GM23248 (cell line): ENCODE measurements at places on chromosomes 3 and 15.

GRCh38 chr15:54506977-54507524, 528.8 kb downstream of the UNC13C start:
- H3K27me3 ChIP-seq: no peaks in the 10 kb centered on the region
- no peak overlapping the region for H3K27ac ChIP-seq
- no peaks in the 10 kb centered on the region for H3K36me3 ChIP-seq
- H3K4me3 ChIP-seq: no peak overlapping the region
- no peaks in the 10 kb centered on the region for H3K4me1 ChIP-seq
- no peak for DNase-seq

DNA sequence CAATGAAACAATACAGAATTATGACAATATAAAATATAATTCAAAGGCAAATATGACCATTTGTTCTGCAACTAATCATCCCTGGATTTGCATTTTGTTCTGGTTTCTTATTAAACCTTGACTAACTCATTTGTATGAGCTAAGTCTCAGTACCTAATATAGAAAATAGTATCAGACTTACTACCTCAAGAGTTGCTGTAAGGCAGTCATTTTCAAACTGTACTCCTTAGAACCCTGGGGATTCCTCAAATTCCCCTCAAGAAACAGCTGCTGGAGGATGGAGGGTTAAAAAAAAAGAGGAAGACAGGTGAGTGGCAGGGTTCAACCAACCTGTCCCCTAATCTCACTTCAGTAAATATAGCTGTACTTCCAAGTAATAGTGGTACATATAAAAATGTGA, 11.1 kb downstream of the ZBTB11 start:
- H3K36me3 ChIP-seq: peaks cover 48% of the 10 kb centered on the region
- no peaks in the 10 kb centered on the region for H3K27me3 ChIP-seq
- DNase-seq: no peak
- no peaks in the 10 kb centered on the region for H3K4me1 ChIP-seq
- H3K27ac ChIP-seq: no peak overlapping the region

- no peaks in the 10 kb centered on the region for H3K27me3 ChIP-seq
- no peak overlapping the region for H3K4me3 ChIP-seq
Measured at GRCh38 chr3:72334681-72335457, 513.4 kb downstream of the SHQ1 start.

DNA sequence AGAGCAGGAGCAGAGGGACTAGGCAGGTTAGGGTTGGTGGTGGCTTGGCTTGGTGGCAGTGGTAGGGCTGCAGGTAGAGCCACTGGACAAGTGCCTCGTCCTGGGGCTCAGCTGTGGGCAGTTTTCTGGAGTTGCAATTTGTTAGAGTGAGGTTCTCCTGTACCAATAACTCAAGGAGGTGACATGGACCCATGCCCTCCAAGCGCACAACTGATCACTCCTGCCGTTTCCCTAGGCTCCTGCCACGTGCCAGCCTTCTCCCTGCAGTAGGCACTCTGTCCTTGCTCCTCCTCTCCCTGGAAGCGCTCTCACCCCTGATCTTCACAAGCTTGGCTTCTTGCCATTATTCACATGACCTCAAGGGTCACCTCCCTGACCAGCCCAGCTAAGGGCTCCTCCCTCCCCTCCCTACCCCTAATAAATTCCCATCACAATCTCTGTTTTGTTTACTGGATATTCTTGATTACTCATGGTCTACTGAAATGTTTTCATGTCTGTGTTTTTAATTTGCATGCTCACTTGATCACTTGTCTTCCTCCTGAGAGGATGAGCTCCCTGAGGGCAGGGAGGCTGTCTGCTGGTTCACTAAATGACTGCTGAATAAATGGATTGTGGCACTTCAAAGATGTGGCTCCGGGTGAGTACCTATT, 3.3 kb downstream of the WNT7A start:
- DNase-seq: no peak
- H3K27me3 ChIP-seq: peaks cover 52% of the 10 kb centered on the region
- no peaks in the 10 kb centered on the region for H3K4me1 ChIP-seq
- no peak overlapping the region for H3K4me3 ChIP-seq
- no peak overlapping the region for H3K27ac ChIP-seq

DNA sequence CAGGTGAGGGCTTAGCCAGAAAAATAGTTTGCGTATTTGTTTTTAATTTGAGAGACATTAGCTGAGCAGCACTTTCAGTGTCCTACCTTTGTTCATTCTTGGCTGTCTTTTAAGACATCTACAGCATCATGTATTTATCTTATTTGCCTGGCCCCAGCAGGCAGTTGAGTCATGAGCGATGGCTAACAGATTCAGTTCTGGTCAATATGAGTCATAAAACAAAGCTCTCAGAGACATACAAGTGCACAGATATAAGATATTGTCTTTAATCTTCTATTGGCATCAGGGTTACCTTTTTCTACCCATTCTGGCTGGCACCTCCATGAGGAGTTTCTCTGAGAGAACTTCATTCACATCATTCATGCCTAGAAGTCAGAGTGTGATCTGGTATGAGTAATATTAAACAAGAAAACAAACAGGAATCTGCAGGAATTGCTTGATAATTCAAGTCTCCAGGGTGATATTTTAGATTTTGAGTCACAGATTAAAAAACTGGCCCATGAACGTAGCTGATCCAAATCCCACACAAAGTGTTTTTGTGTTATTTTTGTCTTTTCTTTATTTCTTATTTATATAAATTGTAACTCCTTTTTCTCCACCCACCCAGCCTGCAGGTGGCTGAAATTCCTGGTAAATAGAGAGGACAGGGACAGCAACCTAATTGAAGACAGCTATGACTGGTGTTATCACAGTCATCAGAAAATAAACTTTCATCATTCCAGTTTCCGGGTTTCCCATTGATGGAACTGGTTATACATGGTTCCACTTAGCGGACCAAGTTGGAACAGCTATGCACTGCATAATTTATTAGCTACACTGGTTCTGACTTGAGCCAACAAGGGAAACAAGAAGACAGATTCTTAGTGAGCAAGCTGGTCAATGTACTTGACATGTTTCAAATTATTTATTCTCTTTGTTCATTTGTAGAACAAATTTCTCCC, 47.3 kb downstream of the PLSCR2 start:
- no peaks in the 10 kb centered on the region for H3K36me3 ChIP-seq
- H3K27me3 ChIP-seq: no peaks in the 10 kb centered on the region
- no peak overlapping the region for H3K4me3 ChIP-seq
